ENCODE measurements at places on chromosomes 7 and 10. TPM values are rescaled to one million over a fixed set of nuclear protein-coding genes. Genes with fewer than 3 reads are reported as not detected.

Gene CNPY1
- total RNA-seq, result not detected

DNA sequence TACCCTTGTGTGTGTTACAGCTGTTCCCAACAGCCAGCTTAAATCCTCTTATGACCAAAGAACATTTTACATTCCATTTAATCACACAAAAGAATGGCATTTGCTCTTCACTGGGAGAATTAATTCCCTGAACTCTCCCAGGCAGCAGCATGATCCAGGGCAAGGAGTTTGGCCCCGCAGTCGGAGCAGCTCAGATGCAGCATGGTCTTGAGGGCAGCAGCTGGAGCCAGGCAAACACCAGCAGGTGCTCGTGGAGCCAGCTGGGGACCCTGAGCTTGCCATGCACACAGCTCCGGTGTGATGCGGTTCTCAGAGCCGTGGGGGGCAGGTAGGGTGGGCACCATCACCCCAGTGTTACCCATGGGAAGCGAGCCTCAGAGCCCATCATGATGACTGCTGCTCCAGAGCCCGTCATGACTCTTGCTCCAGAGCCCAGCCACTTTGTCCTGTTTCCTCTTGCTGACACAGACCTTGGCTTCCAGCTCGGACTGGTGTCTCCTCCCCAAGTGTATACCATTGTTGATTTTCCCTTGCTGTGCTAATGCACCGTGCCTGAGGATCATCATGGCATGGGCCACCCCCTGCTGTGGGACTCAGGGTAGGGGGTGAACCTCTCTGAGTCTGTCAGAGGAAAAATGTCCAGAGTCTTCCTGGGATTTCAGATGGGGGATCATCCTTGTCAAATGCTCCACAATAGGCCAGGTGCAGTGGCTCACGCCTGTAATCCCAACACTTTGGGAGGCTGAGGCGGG is 75.8 kb downstream of the ZRANB1 start:
- no peak overlapping the region for H3K27ac ChIP-seq
- H3K27me3 ChIP-seq, result peaks cover 37% of the 10 kb centered on the region
- no peaks in the 10 kb centered on the region for H3K36me3 ChIP-seq
- no peak overlapping the region for H3K4me3 ChIP-seq

Gene SKIDA1
- 0.25 TPM for total RNA-seq

GRCh38 chr7:25615003-25615402 is 386.7 kb upstream of the NPVF start:
- H3K36me3 ChIP-seq, result no peaks in the 10 kb centered on the region
- peaks cover 3% of the 10 kb centered on the region for H3K4me1 ChIP-seq
- no peak for DNase-seq
- H3K4me3 ChIP-seq, result no peak overlapping the region
- peaks cover 4% of the 10 kb centered on the region for H3K27me3 ChIP-seq
- H3K27ac ChIP-seq, result no peak overlapping the region

Gene NEUROG3
- not detected for total RNA-seq

Gene MRM2
- 25.7 TPM for total RNA-seq

Gene DNAJC1
- total RNA-seq, result 35.7 TPM

GRCh38 chr10:30823651-30824050 is 194.1 kb upstream of the LYZL2 start:
- no peaks in the 10 kb centered on the region for H3K4me1 ChIP-seq
- H3K27me3 ChIP-seq, result no peaks in the 10 kb centered on the region
- H3K4me3 ChIP-seq, result no peak overlapping the region
- no peaks in the 10 kb centered on the region for H3K36me3 ChIP-seq

DNA sequence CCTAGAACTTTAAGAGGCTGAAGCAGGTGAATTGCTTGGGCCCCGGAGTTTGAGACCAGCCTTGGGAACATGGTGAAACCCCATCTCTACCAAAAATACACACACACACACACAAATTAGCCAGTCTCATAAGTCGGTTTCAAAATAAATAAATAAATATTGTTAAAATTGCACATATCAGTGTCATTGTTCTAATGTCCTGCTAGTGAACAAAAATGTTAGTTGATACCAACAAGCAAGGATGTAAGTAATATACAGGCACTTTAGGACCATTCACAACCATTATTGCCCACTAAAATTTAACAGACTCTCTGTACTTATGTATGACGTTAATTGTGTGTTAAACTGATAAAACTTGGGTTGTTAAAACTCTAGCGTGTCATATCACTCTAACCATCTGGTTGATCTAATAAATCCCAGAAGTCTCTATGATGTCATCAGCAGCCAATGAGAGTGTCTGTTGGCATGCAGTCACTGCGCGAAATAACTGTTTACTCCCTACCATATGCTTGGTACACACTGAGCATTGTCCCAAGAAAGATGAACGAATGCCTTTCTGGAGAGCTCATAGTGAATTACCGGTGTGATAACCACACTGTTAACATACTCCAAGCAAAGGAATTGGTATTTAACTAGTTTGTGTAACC is 30.4 kb upstream of the OTUD1 start:
- peaks cover 14% of the 10 kb centered on the region for H3K4me1 ChIP-seq
- DNase-seq, result no peak
- H3K27me3 ChIP-seq, result no peaks in the 10 kb centered on the region
- H3K36me3 ChIP-seq, result no peaks in the 10 kb centered on the region

- no peaks in the 10 kb centered on the region for H3K4me1 ChIP-seq
- no peaks in the 10 kb centered on the region for H3K27me3 ChIP-seq
- no peaks in the 10 kb centered on the region for H3K36me3 ChIP-seq
These were observed 88.4 kb upstream of the RHEB start for GRCh38 chr7:151608031-151608551.

Gene CYREN
- total RNA-seq, result 32.0 TPM

- no peak overlapping the region for H3K27ac ChIP-seq
- DNase-seq, result no peak
- H3K4me1 ChIP-seq, result peaks cover 11% of the 10 kb centered on the region
- no peaks in the 10 kb centered on the region for H3K27me3 ChIP-seq
- no peaks in the 10 kb centered on the region for H3K36me3 ChIP-seq
- H3K4me3 ChIP-seq, result no peak overlapping the region
These were observed 418.2 kb upstream of the AKR1E2 start for GRCh38 chr10:4407783-4408182.

GRCh38 chr10:70809011-70809611 is 6.6 kb upstream of the SGPL1 start:
- DNase-seq, result no peak
- H3K27me3 ChIP-seq, result no peaks in the 10 kb centered on the region
- H3K4me1 ChIP-seq, result peaks cover under 1% of the 10 kb centered on the region
- no peaks in the 10 kb centered on the region for H3K36me3 ChIP-seq
- no peak overlapping the region for H3K4me3 ChIP-seq

DNA sequence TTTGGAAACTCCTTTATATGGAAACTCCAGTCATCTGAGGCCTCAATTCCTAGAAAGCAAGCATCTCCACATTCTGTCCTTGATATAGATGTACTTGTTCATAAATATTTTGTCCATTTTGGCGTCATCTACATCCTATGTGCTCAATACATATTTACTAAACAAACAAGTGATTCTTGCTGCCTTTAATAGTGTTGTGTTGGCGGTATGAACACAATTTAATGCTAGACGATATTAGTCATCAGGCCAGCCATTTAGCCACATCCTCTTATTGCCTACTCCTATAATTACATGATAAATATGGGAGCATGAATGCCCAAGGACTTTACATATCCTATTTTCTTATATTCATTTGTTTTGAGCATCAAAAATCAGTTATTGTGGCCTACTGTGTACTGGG is 18.5 kb upstream of the IFRD1 start:
- no peak for DNase-seq
- no peak overlapping the region for H3K4me3 ChIP-seq
- no peaks in the 10 kb centered on the region for H3K36me3 ChIP-seq
- H3K27ac ChIP-seq, result no peak overlapping the region

- peaks cover 70% of the 10 kb centered on the region for H3K4me1 ChIP-seq
- H3K27ac ChIP-seq, result peak overlapping the region; percentile 85
- H3K36me3 ChIP-seq, result peaks cover 57% of the 10 kb centered on the region
- H3K27me3 ChIP-seq, result no peaks in the 10 kb centered on the region
These were observed 8.9 kb downstream of the ANXA11 start for GRCh38 chr10:80196270-80196949.

Gene ZNF107
- total RNA-seq, result 20.0 TPM

Gene CYP3A4
- total RNA-seq, result not detected

GRCh38 chr10:101839002-101839401 is 4.6 kb downstream of the KCNIP2 start:
- H3K4me3 ChIP-seq, result peak overlapping the region; percentile 78
- DNase-seq, result no peak
- peaks cover 14% of the 10 kb centered on the region for H3K27me3 ChIP-seq
- no peak overlapping the region for H3K27ac ChIP-seq
- peaks cover 54% of the 10 kb centered on the region for H3K4me1 ChIP-seq

GRCh38 chr10:31625566-31625965 is 303.1 kb downstream of the ARHGAP12 start:
- H3K4me3 ChIP-seq, result no peak overlapping the region
- H3K4me1 ChIP-seq, result no peaks in the 10 kb centered on the region
- peaks cover 19% of the 10 kb centered on the region for H3K27me3 ChIP-seq

DNA sequence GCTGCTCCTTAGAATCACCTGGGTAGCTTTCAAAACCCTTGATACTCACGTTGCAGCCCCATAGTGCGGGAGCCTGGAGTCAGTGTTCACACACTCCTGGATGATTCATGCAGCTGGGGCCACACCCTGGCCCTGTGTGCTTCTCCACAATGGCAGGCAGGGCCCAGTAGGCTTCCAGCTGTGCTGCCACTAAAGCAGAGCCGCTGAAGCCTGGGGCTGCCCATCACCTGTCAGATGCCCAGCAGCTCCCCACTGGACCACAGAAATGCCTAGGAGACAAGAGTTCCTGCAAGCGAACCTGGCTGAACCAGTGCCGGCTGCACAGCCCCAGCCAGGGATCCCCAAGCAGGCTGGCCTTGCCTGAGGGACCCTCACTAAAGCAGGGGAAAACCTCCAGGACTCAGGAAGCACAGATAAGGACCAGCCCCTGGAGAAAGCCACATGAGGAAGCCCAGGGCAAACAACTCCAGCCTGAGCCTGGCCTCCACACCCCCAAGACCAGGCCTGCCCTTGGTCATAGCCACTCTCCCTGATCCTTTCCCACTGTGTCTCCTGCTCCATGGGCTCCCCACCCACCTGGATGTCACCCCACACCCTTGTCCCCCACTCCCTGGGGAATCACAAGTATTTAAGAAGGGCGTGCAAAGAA is 111.9 kb downstream of the GRID1 start:
- no peaks in the 10 kb centered on the region for H3K4me1 ChIP-seq
- H3K4me3 ChIP-seq, result no peak overlapping the region
- peaks cover 10% of the 10 kb centered on the region for H3K27me3 ChIP-seq

DNA sequence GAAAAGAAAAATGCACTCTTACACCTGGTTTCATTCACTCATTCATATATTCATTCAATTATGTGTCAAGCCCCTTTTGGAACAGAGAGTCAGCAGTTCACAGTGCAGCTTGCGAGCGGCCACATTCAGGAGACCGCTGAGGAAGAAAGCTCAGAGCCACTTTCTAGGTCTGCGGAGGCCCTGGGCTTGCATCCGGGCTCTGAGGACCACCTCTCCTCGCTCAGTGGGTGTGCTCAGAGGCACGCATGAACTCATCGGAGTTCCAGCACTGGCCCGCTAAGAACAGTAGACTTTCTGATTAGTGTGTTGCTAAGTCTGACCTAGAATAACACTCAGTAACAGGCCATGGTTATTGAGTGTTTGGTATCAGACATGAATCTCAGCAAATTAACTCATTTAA is 1.8 kb upstream of the FAM107B start:
- H3K36me3 ChIP-seq, result no peaks in the 10 kb centered on the region
- no peak for DNase-seq

Gene VWDE
- total RNA-seq, result 6.6 TPM

Gene NUDT13
- 1.6 TPM for total RNA-seq

- DNase-seq, result no peak
- no peaks in the 10 kb centered on the region for H3K36me3 ChIP-seq
These were observed 223.5 kb upstream of the PHYHIPL start for GRCh38 chr10:58952747-58953466.

DNA sequence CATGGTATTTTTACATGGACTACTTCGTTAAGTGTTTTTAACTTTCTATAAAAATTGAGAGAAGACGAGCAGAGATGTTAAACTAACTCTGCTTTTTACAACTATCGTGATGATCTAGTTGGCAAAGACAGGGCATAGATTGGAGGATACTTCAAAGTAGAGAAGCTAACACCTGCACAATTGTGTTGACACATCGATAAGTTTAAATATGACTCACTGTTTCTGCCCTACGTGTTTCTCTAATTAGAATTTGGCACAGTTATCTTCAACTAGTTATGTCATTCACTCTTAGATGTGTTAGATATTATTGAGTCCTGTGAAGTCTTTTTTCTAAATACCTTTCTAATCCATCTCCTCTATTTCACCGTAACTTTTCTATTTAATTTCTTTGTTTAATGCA is 68.5 kb upstream of the FERD3L start:
- H3K4me3 ChIP-seq, result no peak overlapping the region
- DNase-seq, result no peak
- H3K27me3 ChIP-seq, result no peaks in the 10 kb centered on the region
- no peaks in the 10 kb centered on the region for H3K4me1 ChIP-seq

GRCh38 chr7:81692146-81692905 is 77.5 kb downstream of the HGF start:
- no peak for DNase-seq
- H3K36me3 ChIP-seq, result no peaks in the 10 kb centered on the region
- H3K4me1 ChIP-seq, result no peaks in the 10 kb centered on the region
- H3K27ac ChIP-seq, result no peak overlapping the region

Gene ZNF488
- total RNA-seq, result 0.10 TPM

GRCh38 chr7:3695602-3696001 is 394.6 kb downstream of the SDK1 start:
- H3K4me3 ChIP-seq, result no peak overlapping the region
- peaks cover 10% of the 10 kb centered on the region for H3K4me1 ChIP-seq
- no peak for DNase-seq
- no peaks in the 10 kb centered on the region for H3K36me3 ChIP-seq

Gene MSS51
- 3.3 TPM for total RNA-seq

Gene PKD2L1
- total RNA-seq, result not detected

DNA sequence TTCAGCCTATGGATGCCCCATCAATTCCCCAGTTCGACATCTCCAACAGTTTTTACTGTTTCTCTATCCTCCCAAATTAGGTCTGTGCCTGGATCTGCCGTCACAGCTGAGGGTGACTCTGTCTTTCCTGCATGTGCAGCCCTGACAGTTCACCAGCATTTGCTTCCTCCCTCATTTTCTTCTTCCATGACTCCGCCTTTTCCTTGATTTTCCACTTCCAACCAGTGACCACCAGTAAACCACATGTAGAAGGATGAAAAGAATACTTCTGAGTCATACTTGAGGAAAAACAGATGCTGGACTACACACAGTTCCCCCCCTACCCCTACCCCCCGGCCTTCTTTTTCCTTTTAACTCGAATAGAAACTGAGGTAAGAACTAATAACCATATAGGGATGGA is 311.8 kb upstream of the POM121L12 start:
- H3K36me3 ChIP-seq, result no peaks in the 10 kb centered on the region
- no peak for DNase-seq
- H3K4me3 ChIP-seq, result no peak overlapping the region
- no peaks in the 10 kb centered on the region for H3K27me3 ChIP-seq
- no peaks in the 10 kb centered on the region for H3K4me1 ChIP-seq

Measured in activated CD4-positive, alpha-beta memory T cell treated with anti-CD3 and anti-CD28 coated beads, Interleukin-2, amount 10 ng/mL, durations not matched to agents 7 days and 5 days (primary cell).